ENCODE measurements at places on chromosomes 16 and 17.

- no peak for DNase-seq
These were observed 68.8 kb downstream of the LYRM1 start for GRCh38 chr16:20969386-20969785.

GRCh38 chr16:88531931-88532433 lies 38.2 kb upstream of the ZC3H18 start:
- DNase-seq, result no peak

DNA sequence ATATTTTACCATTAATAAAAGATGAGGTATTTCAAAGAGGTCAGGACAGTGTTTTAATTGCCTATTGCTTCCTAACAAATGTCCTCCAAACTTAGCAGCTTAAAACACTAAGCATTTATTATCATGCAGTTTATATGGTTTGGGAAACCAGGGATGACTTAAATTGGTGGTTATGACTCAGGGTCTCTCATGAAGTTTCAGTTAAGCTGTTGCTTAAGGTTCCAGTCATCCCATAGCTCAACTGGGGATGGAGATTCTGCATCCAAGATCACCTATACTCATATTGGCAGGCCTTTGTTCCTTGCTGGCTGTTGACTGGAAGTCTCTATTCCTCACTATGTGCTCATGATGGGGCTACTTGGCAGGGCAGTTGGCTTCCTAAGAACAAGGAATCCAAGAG lies 1329.9 kb upstream of the GOT2 start:
- no peak for DNase-seq

DNA sequence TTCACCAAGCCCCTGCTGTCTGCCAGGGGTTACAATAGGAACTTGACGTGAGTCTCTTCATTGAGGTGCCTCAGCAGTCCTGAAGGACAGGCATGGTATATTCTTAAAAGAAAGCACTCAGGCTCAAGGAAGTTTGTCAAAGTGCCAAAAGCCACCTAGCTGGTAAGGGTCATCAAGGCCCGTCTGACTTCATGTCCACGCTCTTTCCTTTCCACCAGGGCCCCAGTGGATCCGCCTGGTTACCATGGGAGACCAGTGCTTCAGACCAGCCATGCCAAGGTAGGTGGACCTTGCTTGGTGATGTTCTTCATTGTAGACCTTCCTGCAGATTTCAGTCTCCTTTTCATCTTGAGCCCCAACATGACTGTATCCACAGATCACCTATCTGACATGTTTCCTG lies 27.6 kb upstream of the CCL1 start:
- no peak for DNase-seq

- peak; percentile 83 for DNase-seq
These were observed 15.3 kb upstream of the SEC14L1 start for GRCh38 chr17:77125432-77125901.

DNA sequence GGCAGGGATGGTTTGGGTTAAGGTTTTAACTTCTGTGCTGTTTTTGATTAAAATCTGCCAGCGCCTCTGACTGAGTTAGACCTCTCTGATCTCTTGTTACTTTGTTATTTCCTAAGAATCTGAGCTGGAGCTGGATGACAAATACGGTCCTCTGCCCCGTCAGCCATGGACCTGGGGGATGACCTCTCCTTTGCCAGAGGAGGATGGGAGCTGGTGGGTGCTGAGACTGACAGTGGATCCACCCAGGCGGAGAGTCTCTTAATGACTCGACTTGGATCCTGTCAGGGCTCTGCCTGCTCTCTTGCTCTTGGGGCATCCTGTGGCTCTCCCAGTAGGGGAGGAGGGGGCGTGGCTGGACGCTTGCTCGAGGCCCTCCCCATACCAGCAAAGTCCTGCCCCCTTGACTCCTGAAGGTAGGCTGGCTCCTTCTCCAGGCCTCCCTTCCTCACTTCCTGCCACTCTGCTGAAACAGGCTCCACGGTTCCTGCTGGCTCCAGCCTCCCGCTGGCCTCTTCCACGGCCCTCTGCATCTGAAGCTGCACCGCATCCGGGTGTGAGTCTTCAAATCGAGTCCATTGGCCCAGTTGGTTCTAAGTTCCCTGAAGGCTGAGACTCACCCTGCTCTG lies 24.8 kb upstream of the MAP3K14 start:
- peak; percentile 80 for DNase-seq

DNA sequence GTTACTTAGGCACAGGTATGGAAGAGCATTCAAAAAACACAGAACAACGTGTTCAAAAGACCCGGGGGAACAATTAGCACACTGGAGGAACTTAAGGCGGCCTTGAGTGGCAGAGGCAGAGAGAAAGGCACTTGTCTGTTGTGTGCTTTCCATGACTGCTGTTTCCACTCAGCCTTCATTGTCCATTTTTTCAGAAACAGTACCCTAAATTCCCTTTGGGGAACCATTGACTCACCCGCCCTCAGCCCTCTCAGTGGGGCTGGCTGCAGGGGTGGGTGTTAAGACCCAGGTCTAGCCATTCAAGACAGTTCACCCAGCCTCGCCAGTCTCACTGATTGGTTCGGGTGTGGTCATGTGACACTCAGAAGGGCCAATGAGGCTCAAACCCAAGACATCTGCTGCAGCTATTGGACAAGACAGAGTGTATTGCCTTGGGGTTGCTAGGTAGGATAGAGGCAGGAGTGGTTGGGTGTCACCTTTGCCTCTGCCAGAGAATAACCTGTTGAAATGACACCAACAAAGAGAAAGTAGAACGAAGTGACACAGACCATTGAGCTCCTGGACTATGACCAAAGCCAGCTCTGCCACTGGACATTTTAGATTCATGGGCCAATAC lies 19.6 kb upstream of the CEP20 start:
- peak; percentile 34 for DNase-seq

- DNase-seq, result no peak
These were observed 3.3 kb downstream of the SMIM5 start for GRCh38 chr17:75636381-75637142.

DNA sequence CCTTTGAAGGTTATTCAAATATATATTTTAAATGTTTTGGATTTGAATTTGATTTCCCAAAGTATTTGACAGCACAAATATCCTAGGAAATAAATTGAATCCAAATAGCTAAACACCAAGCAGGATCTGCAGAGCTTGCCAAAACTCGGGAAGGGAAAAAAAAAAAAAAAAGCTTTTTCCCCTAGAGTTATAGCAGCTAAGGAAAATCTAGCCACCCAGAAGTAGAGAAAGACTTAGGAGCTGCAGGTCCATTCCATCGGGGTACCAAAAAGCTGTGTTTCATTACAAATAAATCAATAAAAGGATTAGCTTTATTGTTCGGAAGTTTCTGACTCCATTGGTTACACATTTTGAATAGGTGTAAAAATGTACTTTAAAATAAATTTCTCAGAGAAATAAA lies 19.3 kb downstream of the HSF5 start:
- no peak for DNase-seq

- no peak for DNase-seq
These were observed 71.0 kb upstream of the CCL1 start for GRCh38 chr17:34434052-34434451.

GRCh38 chr17:16301963-16302855 lies 51.1 kb downstream of the CENPV start:
- no peak for DNase-seq

- DNase-seq, result no peak
These were observed 133.2 kb upstream of the FAM20A start for GRCh38 chr17:68734187-68734900.

DNA sequence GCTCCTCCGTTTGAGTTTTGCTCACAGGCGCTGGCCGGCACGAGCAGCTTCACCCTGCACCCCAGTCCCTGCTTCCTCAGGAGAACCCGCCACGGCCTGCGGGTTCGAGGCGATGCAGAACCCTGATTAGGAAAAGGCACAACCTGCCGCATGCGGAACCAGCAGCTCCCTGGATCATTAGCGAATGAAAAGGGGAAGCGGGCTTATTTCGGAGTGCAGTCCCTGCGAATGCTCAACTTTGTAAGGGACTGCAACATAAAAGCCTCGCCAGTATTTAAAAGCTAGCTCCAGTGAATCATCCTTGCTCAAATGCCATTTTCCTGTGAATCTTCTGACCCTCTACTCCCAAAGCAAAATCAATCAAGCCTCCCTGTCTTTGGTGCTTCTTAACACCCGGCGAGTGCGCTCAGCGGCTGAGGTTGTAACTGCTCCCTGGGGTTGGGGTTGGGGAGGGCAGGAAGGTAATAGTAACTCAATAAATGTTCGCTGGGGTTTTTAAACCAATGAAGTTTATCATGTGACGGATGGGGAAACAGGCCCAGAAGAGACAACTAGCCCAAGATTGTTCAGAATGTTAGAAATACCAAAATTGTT lies 678 bp upstream of the AKAP10 start:
- DNase-seq, result peak; percentile 11

DNA sequence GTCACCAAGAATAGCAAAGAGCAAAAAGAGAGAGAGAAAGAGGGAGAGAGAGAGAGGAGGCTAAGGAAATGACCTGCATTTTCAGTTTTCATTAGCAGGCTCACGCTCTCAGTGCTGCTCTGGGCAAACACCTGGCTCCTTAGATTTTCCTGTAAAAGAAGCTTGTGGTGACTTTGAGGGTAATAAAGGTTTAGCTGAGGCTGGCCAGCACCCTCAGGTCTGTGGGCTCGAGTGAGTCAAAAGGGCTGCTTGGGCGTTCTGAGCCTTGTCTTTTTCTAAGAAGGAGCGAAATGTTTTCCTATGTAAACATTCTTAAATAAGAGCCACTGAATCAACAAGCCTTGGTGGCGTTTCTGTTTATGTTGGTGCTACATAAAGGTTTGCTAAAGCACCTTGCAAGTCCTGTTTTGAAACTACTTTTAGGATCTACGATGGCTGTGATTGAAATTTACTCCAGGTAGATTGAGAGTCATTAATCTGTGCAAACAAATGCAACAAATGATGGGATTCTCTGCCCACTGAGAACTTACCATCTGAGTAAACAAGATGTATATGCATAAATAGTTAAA lies 38.8 kb downstream of the SHISA6 start:
- DNase-seq, result no peak

GRCh38 chr16:3963203-3963602 lies 82.7 kb upstream of the CREBBP start:
- DNase-seq, result no peak

DNA sequence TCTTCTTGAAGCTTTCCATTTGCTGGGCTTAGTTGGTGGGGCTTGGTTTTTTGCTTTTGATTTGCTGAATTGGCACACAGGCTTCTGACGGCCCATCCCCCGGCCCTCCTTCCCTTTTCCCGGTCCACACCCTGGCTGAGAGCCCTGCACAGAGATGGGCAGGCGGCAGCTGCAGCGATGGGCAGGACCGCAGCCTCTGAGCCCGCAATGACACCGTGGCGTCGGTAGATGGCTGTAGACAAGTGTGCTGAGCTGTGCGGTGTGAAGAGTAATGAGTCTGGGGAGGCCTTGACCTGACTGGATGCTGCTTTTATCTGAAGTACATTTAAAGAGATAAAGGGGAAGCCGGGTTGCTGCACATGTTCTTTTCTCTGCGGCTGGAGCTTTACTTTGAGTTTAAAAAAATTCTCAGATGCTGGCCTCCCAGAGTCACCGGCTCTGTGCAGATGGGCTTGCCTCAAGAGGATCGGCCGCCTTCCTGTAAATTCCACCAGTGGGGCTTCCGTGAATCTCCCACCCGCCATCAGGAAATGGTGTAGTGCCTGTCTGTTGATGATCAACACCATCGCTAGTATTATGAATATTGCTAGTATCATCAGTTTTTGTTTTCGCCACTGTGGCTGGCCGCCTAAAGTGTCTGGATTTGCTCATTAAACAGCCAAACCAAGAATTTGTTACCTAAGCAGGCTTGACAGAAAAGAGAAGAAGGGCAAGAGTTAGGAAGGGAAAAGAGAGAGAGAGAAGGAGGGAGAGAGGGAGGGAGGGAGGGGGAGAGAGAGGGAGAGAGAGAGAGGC lies 245.6 kb upstream of the RBFOX1 start:
- no peak for DNase-seq

DNA sequence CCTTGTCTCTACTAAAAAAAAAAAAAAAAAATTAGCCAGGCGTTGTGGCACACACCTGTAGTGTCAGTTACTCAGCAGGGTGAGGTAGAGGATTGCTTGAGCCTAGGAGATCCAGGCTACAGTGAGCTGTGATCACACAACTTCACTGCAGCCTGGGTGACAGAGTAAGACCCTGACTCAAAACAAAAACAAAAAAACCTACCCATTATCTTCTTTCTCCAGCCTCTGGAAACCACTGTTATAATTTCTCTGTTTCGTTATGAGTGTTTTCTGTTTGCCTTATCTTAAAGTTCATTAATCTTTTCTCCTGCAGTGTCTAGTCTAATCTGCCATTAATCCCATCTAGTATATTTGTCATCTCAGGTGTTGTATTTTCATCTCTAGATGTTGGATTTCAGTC lies 18.6 kb upstream of the CLTC start:
- no peak for DNase-seq

GRCh38 chr17:263773-264172 lies 82.3 kb upstream of the DOC2B start:
- DNase-seq, result no peak

GRCh38 chr16:48232493-48233040 lies 11.5 kb upstream of the LONP2 start:
- no peak for DNase-seq

GRCh38 chr16:9095656-9096397 lies 4.4 kb downstream of the HAPSTR1 start:
- DNase-seq, result no peak

- no peak for DNase-seq
These were observed 68.8 kb downstream of the KATNIP start for GRCh38 chr16:27618606-27619327.

- peak; percentile 56 for DNase-seq
These were observed 993 bp downstream of the ERN1 start for GRCh38 chr17:64128787-64129514.

DNA sequence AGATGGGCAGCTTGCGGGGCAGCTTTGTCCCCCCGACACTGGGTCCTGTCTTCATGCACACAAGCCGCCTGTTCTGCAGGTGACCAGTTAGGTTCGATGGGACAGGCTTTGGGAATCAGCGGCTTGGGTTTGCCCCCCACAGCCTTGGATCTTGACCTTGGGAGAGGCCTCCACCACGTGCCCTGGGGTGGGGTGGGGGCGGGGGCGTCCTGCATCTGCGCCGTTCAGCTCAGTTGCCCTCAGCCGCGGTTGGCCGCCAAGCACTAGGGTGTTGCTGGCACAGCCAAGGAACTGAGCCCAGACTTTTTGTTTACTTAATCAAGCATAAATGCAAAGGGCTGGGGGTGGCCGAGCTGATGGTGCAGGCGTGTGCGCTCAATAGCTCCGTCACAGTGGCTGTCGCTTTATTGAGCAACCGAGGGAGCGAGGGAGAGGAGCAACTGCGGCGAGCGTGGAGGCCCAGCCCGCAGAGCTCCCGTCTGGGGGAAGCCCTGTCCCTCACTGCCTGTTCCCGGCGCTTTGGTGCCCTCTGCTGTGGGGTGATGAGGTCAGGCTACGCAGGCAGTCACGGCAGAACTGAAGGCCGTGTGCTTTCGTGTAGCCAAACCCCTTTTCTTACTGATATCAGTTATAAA lies 33.9 kb downstream of the JPH3 start:
- DNase-seq, result peak; percentile 82

DNA sequence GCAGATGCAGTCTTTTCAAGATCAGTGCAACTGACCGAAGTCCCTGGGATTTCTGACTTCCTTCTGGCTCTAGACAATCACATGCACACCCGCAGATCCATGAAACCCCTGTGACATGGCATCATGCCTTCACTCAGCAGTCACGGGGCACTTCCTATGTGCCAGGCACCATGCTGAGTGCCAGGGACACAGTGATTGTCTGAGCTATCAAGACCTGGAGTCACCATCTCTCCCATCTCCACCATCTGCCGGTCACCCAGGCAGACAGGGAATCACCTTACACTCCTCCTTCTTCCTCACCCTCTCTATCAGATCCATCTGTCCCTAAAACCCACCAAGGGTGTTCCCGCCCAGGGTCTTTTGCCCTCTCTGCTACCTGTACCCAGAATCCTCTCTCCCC lies 5.3 kb downstream of the BEAN1 start:
- DNase-seq, result no peak

GRCh38 chr16:50681021-50681885 lies at the start of gene SNX20:
Gene SNX20 (minus strand): TSS chr16:50681312. CDS start chr16:50677526, 3,786 bp downstream.
- no peak for DNase-seq

Data from mesenchymal stem cell (in vitro differentiated cells and primary cell).